GM06990 (cell line): ENCODE measurements at places on chromosomes 4 and X.

DNA sequence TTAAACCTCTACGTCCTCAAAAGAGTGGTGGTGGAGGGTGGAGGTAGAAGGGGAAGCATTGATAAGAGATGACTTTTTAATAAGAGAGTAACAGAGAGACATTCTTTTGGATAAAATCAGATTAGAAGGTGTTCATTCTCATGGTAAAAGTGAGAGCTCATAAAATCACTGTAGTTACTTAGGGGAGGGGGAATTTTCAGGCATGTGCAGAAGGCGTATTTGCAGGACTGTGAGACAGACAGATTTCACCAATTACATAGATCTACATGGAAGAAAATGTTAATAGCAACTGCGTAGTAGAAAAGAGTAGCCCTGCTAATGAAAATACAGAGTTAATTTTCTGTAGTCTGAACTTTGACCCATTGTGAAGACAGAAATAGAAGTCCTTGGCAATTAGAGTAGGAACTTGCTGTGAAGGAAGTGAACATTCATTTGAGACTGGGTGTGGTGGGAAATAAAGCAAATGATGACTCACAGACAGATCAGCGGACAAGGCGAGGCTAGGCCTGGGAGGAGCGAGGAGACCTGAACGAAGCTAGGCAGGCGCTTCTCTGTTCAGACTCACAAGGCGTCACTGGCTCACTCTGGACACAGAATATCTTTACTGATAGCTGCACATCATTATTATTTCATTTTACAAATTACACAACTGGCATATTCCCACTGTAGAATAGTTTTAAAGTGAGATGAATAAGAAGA is 57.2 kb upstream of the FAM9C start:
- DNase-seq, result no peak

- DNase-seq, result no peak
Measured at GRCh38 chr4:11223311-11223710, 205.4 kb downstream of the HS3ST1 start.

DNA sequence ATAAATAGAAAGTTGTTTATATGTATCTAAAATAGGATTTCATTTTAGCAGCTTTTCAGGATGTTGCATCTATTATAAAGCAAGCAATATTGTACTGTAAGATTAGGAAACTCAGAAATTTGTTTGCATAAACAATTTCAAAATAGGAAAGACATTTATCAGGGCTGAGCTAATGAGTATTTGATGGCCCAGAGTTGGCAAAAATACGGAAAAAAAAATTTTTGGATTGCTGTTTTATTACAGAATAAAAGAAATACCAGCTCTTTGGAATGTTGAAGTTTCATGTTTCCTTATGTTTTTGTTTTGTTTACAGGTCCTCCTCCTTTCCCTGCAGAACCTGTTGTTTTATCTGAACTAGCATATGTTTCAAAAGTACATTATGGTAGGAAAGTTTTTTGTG is 14.5 kb downstream of the ADAD1 start:
- DNase-seq, result no peak

DNA sequence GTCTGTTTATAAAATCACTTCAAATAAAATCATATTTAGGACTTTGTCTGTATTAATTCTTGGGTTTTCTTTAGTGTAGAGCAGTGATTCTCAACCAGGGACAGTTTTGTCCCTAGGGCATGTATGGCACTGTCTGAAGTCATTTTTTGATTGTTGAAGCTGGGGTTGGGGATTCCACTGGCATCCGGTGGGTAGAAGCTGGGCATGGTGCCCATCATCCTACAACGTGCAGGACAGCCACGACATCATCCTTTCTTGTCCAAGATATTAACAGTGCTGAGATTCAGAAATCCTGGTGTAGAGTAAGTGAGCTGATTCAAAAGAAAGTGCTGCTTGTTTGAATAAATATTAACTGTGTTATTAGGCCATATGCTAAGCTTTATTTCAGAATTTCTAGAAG is 28.6 kb downstream of the DCLK2 start:
- DNase-seq, result no peak

- no peak for DNase-seq
Measured at GRCh38 chrX:115324194-115324593, 34.7 kb downstream of the LUZP4 start.

- no peak for DNase-seq
Measured at GRCh38 chr4:157818946-157819692, 353.7 kb downstream of the GASK1B start.

DNA sequence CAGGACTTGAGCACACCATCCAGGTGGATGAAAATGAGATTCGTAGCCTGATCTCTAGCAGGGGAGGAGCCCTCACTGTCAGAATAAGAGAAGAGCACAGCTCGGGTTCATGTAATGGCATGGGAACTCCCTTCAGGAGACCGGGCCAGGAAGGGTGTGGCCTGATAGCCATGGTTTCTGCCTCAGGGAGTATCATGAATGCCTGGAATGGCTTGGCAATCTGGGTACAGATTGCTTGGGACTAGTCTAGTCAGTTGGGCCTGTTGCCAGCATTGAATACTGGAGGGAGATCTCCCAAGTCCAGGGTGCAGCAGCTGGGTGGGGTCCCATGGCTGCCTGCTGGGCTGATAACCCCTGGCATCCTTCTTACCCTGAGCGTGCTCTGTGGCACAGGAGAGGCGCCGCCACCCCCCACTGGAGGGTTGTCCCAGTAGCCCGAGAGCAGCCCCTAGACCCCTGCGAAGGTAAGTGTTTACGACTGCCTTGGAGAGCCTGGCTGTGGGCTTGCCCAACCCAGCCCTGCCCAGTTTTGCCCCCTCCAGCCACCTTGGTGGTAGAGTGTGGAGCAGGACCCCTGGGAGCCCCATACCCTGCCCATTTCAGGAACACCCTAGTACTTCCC is 298.8 kb downstream of the TEX13A start:
- DNase-seq, result peak; percentile 25

DNA sequence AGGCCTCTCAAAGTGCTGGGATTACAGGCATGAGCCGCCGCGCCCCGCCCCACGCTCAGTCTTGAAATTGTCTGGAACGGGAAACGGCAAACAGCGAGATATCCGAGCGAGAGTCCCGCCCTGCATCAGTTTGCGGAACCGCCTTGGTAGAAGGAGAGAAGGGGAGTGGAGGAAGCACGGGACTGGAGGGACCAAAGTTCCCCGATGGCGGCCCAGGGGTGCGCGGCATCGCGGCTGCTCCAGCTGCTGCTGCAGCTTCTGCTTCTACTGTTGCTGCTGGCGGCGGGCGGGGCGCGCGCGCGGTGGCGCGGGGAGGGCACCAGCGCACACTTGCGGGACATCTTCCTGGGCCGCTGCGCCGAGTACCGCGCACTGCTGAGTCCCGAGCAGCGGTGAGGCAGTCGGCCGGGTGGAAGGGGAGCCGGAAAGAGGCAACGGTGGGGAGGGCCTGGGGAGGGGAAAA is at the start of gene BST1:
Gene BST1, plus strand, starts transcription at position 125 of the 463 bp plus-strand sequence. Its CDS starts 80 bp downstream, at position 205.
- peak; percentile 51 for DNase-seq

DNA sequence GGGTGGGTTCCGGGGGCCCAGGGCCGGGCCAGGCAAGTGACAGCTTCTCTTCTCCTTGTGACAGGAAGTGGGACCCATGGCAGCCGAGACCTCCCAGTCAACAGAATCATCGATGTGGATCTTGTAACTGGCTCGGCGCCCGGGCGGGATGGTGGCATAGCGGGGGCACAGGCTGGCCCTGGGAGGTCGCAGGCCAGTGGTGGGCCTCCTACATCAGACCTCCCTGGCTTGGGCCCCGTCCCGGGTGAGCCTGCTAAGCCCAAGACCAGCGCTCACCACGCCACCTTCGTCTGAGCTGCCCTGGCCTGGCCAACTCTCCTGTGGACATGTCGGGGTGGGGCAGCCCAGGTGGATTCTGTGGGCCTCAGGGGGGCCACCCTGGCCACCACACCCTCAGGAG is 2.4 kb upstream of the HGFAC start:
- DNase-seq, result no peak

GRCh38 chr4:15077969-15078368 is 75.7 kb downstream of the CPEB2 start:
- no peak for DNase-seq

DNA sequence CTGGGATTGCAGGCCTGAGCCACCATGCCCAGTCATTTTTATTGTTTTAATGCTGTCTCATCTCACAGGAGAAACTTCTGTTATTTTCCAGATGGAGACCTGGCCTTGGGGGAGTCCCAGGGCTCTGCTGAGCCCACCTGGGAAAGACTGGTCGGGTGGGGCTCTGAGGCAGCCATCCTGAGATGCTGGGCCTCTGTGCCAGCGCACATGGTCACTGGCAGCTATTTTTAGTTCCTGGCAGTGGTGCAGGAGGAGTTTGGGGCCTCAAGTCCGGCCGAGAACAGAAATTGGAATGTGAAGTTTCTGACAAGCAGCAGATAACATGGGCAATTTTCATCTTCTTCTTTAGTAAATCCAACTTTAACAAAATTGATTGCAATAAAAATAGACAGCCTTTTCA is 44.5 kb downstream of the SORCS2 start:
- DNase-seq, result no peak

- DNase-seq, result no peak
Measured at GRCh38 chr4:48564151-48564550, 74.1 kb downstream of the ZAR1 start.

- DNase-seq, result no peak
Measured at GRCh38 chr4:142850478-142850877, 4.4 kb upstream of the INPP4B start.

DNA sequence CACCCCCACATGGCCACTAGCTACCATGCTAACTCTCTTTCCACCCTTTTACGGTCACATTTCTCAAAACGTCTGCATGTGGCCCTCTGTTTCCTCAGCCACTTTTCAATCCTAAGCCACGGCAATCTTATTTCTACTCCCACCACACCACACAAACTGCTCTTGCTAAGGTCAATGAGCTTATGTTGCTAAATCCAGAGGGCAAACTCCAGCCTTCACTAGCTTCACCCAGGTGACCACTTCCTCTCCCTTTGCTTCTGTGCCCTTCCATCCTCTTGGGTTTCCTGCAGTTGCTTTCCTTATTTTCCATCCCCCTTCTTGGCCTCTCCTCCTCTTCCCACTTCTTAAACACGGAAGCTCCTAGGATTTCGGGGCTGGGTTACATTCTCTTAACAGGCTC is 16.5 kb downstream of the CETN2 start:
- no peak for DNase-seq

GRCh38 chr4:158818560-158819140 is 49.8 kb downstream of the FNIP2 start:
- no peak for DNase-seq

DNA sequence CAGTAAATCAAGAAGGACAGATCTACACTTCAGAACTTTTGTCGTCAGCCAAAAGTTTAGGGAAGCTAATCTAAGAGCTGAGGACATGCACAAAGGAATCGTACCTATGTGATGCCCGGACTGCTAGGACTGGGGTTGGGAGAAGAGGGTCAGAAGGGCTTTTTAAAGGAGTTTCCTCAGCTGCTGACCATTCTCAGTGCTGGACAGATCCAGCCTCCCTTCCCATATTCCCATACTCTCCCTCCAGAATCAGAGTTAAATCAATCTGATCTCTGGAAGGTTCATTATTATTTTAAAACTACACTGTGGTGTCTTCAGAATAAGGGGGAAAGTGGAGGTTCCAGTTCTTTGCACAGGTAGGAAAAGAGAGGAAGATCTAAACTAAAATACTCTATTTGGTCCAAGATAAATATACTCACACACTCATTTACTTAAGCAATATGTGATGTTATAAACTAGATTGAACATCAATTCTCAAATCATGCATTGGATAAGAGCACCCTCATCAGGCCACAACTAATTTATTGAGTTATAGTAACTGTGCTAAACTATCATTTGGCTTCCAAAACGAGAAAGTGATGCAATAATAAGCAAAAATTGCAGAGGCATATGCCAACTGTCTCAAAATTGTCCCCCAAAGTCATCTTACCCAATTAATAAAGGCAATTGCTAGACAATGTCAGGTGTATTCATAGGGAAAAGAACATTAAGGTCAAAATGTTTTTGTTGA is 124.7 kb downstream of the HNRNPD start:
- no peak for DNase-seq

DNA sequence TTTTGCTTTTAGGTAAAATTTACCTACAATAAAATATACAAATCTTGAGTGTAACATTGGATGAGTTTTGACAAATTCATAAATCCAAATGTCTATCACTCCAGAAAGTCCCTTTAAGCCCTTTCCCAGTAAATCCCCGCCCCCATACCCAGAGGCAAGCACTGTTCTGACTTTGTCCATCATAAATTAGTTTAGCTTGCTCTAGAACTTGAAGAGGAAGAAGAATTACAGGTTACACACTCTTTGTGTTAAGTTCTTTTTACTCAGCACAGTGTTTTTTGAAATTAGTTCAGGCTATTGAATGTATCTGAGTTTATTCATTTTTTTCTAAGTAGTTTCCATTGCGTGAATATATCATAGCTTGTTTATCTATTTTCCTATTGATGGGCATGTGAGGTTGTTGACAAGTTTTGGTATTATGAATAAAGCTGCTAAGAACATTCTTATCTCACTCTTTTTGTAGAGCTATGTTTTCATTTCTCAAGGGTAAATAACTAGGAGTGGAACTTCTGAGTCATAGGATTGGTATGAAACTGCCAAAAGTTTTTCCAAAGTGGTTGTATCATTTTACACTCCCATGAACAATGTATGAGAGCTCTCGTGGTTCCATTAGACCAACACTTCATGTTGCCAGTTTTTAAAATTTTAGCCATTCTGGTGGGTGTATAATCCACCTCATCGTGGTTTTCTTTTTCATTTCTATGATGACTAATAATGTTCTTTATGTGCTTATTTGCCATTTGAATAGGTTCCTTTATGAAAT is 22.4 kb upstream of the HPSE start:
- DNase-seq, result no peak

DNA sequence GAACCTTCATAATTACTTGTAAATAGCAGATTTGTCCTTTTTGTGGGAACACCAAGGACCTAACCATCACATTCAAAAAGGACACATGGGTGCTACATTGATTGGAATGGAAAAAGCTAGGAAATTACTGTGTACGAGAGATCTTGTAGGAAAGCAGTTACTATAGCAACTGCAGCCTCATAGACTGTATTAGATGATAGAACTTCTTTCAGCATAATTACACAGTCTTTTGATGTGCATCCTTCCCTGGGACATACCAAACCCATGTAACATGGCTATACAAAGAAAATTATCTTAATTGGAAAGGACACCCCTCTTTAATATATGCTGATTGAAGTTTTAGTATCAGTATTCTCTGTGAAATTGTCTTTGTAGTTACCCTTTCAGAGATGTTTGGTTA is 130.7 kb upstream of the CTSO start:
- DNase-seq, result no peak

GRCh38 chr4:88021824-88022223 is 14.4 kb downstream of the PKD2 start:
- no peak for DNase-seq

DNA sequence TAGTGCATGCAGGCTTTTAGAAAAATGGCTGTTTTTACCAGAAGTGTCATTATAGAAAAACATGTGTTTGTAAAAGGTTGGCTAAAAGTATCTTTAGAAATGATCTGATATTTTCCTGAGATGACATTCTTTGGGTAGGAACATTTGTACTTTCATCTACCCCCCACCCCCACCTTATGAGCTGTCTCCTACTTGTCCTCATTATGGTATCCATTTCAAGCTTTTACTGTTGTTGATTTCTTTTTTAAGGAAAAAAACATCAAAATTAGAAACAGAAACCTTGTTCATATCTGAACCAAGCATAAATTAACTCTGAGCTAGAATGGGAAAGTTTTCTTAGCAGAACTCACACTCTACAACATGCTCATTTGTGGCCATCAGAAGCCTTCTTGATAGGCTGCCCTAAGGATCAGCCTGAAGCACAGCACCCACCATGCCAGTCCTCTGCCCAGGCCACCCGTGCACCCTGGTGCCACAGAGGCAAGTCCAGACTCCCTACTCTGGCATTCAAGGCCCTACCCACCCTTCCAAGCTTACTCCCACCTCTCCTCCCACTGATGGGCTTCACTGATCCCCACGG is 49.4 kb downstream of the NSG1 start:
- no peak for DNase-seq
